ENCODE measurements at places on chromosomes 7 and 10.

DNA sequence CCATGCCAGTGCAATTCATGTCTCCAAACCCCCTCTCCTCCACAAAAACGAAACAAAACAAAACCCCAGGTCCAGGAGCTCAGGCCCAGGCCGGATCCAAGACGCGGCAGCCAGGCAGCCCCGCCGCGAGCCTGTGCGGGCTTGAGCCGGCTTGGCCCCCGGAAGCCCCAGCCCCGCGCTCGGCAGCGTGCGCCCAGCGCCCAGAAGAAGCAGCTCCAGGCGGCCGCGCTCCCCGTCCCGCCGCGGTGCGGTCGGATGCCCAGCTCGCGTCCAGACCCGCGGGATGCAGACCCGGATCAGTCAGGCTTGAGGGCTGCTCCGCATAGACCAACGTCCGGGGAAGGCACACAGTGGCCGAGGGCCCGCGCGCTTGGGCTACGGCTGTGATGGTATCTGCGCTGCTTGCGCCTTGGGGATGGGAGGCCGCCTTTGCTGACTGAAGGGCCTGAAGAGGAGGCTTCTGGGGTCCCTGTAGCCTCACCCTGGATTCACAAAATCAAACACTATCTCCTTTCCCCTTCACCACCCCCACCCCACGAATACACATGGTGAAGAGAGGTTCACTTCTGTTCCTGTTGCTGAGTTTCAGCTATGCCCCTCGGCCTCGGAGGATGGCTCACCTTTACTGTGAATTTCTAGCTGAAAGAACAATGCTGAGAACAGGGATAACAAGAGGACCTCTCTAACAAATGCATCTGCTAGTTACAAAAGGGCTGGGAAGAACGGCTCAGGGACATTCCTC lies 79.9 kb upstream of the EN2 start:
- peaks cover 41% of the 10 kb centered on the region for H3K4me1 ChIP-seq
- no peak overlapping the region for H3K27ac ChIP-seq

GRCh38 chr7:117143580-117143979 lies 179.3 kb downstream of the WNT2 start:
- H3K27ac ChIP-seq: no peak overlapping the region
- H3K4me1 ChIP-seq: no peaks in the 10 kb centered on the region
- H3K36me3 ChIP-seq: no peaks in the 10 kb centered on the region
- H3K4me3 ChIP-seq: no peak overlapping the region

DNA sequence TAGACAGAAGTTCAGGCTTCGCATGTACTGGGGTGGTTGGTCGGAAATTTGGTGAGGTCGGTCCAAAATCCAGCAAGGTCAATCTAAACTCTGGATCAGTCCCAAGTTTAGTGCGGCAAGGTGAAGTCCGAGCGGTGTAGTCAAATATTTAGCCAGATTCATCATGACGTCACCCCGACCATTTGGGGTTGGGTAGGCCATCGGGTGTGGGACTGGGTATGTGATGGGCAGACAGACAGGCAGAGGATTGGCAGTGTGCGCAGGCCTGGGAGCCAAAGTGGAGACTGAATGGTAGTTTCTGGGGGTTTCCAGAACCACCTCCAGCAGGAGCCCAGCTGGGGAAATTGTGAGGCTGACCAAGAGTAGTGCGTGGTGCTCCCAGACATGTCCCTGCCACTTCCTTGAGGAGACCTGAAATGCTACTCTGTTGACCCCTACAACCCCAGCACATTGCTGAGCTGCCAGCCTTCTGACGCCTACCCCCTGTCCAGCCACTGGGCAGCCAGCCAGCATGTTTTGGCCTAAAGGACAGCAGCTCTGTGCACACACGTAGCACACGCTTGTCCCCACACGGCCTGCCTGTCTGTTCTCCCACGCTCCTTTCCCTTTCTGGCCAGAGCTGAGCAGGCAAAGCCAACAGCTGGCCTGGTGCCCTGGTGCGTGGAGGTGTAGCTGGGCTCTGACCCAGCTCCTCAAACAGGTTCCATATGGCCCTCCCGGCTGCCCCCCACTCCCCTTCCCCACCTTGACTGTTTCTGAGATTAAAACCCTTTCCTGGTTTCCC lies 55.9 kb downstream of the FAM241B start:
- peaks cover 45% of the 10 kb centered on the region for H3K27me3 ChIP-seq
- H3K4me3 ChIP-seq: no peak overlapping the region
- DNase-seq: no peak
- H3K27ac ChIP-seq: no peak overlapping the region
- H3K4me1 ChIP-seq: no peaks in the 10 kb centered on the region

GRCh38 chr10:60960913-60961312 lies 16.9 kb upstream of the RHOBTB1 start:
- H3K4me3 ChIP-seq: no peak overlapping the region
- H3K36me3 ChIP-seq: no peaks in the 10 kb centered on the region

DNA sequence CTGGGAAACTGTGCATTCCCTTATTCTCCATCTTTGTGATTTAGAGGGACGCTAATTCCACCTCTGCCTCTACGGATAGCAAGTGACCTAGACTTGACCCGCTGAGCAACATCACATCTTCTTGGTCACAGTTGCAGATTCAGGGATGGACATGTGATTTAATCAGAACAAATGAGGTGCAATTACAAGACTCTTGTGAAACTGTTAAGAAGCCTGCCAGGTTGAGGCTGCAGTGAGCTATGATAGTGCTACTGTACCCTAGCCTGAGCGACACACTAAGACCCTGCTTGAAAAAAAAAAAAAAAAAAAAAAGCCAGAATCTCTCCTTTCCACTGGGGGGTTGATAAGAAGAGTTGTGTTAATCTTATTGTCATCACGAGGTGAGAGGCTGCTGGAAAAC lies 14.4 kb downstream of the MPLKIP start:
- H3K4me3 ChIP-seq: no peak overlapping the region
- DNase-seq: no peak
- H3K27me3 ChIP-seq: no peaks in the 10 kb centered on the region
- no peak overlapping the region for H3K27ac ChIP-seq
- peaks cover 4% of the 10 kb centered on the region for H3K4me1 ChIP-seq

GRCh38 chr10:24406809-24407483 lies 198.0 kb downstream of the KIAA1217 start:
- no peak overlapping the region for H3K4me3 ChIP-seq
- no peak overlapping the region for H3K27ac ChIP-seq
- H3K27me3 ChIP-seq: no peaks in the 10 kb centered on the region
- H3K4me1 ChIP-seq: no peaks in the 10 kb centered on the region

DNA sequence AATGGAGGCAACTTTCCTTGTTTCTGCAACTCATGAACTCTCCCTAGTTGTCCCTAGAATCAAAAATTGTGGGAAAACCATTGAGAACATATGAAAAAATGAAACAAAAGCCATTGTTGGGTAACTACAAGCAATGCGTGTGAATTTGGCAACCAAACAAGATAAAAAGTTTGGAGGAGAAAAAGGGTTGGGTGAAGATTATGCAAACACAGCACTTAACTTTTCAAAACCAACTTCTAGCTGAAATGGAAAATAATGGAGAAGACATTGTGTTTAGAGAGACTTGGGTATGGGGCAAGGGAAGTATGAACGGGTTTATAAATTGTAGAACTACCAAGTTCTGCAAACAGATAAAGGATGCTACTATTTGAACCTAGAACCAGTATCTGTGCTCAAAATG lies 89.0 kb upstream of the SVIL start:
- no peak for DNase-seq
- no peaks in the 10 kb centered on the region for H3K27me3 ChIP-seq
- peaks cover 19% of the 10 kb centered on the region for H3K4me1 ChIP-seq

All from effector memory CD8-positive, alpha-beta T cell (primary cell).